ENCODE measurements at places on chromosomes 7 and 10. TPM values are rescaled to one million over a fixed set of nuclear protein-coding genes. Genes with fewer than 3 reads are reported as not detected.

The MACC1 gene
- 16.0 TPM for total RNA-seq

The PAX4 gene
- 1.8 TPM for total RNA-seq

DNA sequence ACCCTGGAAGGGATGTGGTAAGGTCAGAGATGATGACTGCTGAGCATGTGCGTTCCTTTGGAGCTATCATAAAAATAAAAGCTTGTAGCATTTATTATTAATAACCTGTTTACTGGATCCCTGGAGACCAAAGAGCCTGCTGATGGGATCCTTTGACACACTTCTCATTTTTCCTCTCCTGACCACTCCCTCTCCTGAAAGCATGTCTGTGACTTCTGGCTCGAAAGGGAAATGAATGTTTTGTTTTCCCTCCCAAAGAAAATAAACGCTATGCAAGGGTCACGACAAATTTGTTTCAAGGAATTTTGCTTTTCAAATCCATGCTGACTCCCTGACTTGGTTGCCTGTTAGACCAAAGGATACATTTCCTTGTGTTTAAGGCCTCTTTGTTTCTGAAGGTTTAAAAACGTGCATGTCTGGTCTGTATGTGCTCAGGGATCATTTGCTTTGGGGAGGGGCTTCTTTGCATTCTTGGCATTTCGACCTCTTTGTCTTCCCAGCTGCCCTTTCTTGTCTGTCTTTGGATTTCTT lies 185.1 kb upstream of the AGK start:
- no peak for DNase-seq

DNA sequence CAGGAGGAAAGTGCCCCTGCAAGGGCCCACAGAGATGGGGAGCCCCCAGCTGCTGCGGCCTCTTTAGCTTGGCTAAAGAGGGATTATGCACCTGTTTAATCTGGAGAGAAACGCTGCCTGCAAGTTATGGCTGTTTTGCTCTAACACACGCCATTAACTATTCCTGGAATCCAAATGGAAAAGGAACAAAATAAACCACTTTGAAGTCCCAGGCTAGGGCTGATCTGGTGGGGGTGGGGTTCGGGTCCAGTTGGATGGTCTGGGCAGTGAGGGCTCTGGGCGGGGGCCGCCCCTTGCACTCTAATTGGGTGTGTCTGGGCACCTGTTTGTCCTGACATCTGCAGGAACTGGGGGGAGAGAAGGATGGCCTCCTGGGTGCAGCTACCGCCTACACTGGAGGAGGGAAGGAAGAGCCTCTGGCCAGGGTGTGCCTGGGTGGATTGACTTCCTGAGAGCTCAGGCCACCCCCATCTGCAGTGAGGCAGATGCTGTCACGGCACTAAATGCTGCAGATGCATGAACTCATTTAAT lies 300.6 kb downstream of the ZEB1 start:
- DNase-seq = no peak

The STEAP2 gene
- 22.2 TPM for total RNA-seq

The PNLIPRP1 gene
- not detected for total RNA-seq

DNA sequence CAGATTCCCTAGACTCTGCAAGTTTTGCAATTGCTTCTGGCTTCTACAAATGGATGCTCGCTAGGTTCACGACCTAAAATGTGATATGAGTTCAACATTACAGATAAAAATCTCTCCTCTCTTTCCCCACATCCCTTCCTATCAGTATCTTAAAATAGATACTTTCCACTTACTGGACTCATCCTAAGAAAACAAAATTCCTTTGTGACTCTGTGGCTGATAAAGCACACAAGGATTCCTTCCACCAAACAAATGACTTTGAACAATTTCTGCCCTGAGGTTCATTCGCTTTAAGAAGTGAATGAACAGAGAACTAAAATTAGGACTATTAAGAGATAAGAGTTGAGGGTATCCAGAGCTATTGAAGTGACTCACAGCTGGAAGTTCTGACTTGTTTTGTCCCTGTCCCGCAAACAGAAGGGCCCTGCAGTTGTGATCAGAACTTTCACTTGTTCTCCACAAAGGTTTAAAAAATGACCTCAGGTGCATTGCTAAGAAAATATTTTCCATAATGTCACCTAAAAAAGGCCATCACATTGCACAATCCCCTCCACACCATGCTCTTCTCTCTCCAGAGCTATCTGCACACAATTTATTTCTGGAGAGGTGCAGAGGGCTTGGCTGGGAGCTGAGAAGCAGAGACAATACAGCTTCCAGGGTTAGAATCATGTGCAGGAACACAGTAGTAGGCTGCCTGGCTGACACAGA lies 96.1 kb downstream of the PIP4K2A start:
- no peak for DNase-seq

DNA sequence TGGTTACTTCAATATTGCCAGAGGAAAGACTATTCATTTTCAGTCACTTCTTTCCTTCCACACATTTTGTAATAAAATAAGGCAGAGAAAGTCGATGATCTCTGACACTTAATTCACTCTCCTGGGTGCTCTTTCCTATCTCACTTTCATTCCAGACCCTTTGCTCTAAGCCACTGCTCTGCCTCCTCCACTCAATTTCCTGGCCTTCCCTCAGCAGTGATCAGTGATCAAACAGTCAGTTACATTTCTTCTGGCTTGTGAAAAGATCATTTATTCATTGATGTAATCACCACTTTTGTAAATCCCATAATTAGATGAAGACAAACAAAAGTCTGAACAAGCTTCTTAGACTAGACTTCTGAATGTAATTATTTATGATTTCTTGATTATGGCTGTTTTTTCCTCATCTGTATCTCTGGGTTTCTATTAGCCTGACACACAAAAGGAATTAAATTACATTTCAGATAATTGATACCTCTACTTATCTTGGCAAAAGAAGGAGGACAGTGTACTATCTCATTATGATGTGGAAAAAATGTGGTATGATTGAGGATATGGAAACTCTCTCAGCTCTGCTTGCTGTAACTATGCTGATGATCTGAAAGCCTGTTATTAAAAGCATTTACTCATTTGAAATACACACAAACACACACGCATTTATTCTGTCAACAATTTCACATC lies 1102.3 kb downstream of the GRM8 start:
- no peak for DNase-seq

GRCh38 chr7:158864507-158864820 lies 8.1 kb downstream of the DYNC2I1 start:
- DNase-seq = no peak

The FAM13C gene
- 6.5 TPM for total RNA-seq

The C7orf57 gene
- total RNA-seq = not detected

The HERC4 gene
- 54.1 TPM for total RNA-seq

The MSMB gene
- total RNA-seq = not detected

DNA sequence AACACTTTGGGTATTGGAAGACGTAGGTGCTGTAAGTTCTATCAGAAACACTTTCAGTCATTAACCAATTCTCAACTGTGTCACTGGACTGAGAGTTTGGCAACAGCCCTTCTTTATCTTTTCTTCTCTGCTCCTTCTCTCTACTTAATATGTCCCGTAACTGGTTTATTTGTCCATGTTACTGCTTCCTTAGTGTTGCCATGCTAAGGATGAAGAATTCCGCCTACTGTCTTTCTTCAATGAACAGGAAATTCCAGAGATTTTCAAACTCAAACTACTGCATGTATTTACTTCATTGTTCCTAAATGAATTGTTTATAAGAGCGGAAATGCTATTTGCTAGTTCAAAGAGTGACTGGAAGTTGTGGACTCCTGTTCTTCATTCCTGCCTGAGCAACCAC lies 143.7 kb downstream of the TAX1BP1 start:
- DNase-seq = no peak

The NPFFR1 gene
- 0.10 TPM for total RNA-seq

DNA sequence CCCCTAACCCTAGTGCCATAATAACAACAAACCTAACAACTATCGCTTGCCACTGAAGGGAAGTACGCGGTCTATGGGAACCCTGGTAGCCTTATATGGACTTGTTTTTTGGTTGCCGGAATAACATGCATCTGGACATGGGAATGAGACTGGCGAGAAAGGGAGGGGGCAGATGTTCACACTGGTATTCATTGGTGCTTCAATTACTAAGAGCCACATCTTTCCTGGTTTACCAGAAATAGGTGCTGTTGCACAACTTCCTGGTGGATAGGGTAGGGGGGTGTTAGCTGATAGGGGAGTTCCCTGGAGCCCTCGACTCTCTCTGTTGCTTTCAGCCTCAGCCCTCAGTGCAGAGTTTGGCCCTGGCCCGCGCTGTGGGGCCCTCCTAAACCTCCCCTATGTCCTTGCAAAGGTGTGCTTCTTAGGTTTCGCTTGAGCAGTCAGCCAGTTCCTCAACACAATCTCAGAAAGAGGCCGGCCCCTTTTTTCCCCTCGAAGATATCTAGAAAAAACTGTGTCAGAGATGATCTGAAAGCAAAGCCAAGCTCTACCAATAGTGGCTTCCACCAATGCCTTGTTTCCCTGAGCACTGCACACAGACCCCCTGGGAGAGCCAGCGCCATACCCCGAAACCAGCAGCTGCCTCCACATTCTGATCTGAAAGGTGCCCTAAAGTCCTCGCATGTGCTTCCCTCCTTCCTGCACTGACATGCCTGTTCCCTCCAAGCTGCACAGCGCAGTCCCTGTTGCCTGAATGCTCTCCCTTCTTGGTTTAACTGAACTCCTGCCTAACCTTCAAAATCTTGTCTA lies 13.5 kb downstream of the TBXAS1 start:
- DNase-seq = no peak

The UNCX gene
- not detected for total RNA-seq

DNA sequence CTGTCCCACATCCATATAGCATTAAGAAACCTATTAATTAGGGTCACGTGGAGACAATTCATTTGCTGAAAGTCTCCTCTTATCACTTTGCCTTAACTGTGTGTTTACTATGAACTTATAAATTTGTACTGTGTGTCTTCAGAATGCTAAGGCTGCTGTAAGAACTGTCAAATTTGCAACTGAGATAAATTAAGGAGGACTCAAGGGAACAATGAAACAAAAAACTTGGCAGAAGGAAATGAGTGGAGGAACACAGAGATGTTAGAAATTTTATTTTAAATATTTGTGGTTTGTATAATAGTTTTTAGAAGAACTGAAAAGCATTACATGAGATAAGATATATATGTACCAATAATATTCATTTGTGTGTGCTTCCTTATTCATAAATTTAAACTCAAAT lies 1005.3 kb upstream of the SORCS1 start:
- no peak for DNase-seq

DNA sequence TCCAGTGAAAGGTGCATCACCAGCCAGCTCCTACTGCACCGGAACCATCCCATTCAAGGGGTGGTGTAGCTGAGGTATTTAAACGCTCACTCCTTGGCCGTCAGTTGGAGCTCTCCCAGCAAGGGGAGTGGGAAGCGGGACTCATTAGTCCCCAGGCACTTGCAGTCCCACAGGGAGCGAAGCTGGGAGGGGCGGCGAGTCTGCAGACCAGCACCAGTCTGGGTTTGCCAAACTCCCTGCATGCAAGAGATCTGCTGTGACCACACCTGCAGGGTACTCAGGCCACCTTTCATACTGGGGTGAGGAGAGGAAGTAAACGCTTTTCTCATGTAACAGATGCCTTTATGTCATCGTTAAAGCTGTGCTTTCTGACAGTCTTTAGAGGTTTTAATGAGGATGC lies 187.9 kb downstream of the PTPRN2 start:
- no peak for DNase-seq

The TAC1 gene
- 10.4 TPM for total RNA-seq

GRCh38 chr10:99874341-99875085 lies 92.1 kb downstream of the ABCC2 start:
- no peak for DNase-seq

The C10orf67 gene
- total RNA-seq = not detected

The PTF1A gene
- total RNA-seq = not detected

- DNase-seq = no peak
These were observed 682.5 kb downstream of the LRMDA start for GRCh38 chr10:76113952-76114351.

DNA sequence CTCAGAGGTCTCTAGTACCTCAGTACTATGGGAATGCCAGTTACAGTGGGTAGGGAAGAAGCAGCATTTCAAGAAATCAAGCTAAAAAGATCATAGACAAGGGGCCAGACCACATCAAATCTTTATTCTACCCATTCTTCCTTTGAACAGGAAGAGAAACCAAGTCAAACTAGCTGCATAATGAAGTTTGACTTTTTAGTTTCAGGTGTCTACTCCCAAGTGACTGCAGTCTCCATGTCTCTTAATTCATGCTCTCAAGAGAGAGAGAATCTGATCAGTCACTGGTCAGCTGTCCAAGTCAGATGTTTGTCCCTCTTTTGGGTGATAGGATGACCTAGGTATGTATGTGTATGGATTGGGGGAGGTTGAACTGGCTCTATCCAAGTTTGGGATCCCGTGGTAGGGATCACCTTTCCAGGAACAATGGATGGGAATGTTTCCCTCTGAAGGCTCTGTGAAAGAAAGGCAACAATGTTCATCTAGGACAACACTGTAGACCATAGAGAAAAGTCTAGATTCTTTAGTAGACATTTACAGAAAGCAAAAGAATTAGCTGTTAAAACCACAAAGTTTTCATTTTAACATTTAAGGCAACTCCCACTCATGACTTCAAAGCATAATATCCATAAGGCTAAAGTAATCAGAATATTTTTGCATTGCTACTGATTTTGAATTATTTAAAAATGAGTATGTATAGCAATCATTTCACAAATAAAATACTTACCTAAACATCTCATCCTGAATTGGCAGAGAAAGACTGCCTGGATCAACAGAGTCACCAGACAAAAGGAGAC lies 30.1 kb upstream of the PRTFDC1 start:
- DNase-seq = no peak

GRCh38 chr10:93893646-93894515 lies at the start of gene SLC35G1:
Gene SLC35G1 (plus strand): TSS chr10:93893978. CDS start chr10:93894034, 56 bp downstream.
- DNase-seq = peak; percentile 70

The CAMK1D gene
- total RNA-seq = 20.6 TPM

DNA sequence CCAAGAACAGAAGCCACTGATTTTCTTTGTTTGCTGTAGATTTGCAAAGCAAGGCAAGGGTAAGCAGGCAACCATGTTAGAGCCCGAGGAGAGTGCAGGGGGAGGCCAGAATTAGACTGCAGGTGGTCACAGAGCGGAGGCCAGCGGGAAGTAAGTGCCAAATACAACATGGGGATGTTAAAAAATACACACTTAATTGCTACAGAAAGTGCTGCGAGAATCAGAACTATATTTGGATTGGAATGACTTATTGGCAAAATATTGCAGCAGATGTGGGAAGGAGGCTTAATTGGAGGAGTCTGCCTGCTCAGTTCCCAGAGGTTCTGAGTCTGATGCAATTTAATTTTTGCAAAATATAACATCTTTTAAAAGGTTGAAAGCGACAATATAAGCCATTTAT lies 49.7 kb upstream of the ADCY1 start:
- no peak for DNase-seq

Measured in mucosa of descending colon (tissue), 3 donors.